ENCODE measurements at places on chromosomes 5 and 9.

GRCh38 chr5:42494414-42494813 lies 71.2 kb downstream of the GHR start:
- no peak for DNase-seq

DNA sequence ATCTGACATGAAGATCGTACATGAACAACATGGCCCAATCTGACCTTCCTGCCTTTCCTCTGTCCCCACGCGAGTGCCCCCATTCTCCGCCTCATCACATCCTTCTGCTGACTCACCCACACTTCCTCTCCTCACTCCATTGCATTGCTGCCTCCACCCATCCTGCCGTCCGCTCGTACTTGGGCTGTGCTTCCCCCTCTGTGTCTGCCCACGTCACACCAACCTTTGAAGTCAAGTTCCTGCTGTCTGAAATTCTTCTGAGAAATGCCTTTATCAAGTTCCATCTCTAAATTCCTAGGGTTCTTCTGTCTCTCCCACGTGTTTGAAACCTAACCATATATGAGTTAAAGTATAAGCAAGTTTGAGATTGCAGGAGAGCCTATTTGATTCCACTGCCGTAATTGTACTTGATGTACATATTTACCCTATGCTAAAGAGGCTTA lies 18.0 kb upstream of the STARD4 start:
- DNase-seq, result no peak

DNA sequence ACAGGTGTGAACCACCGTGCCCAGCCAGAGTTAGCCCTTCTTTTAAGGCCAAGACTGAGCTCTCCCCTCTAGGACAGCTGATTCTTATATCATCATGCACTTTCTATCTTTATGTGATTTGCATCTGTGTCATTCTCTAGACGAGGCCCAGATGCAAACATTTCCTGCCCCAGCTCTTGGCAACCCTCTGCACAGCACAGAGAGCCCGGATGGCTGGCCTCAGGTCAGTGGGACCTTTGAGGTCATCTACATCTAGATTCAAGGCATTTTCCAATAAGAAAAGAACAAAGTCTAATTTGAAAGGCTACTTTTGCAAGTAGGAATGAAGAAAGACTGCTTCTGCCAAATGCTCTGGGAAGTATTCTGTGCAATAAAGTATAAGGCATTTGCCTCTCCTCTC lies 109.0 kb upstream of the DAB2 start:
- DNase-seq, result no peak

DNA sequence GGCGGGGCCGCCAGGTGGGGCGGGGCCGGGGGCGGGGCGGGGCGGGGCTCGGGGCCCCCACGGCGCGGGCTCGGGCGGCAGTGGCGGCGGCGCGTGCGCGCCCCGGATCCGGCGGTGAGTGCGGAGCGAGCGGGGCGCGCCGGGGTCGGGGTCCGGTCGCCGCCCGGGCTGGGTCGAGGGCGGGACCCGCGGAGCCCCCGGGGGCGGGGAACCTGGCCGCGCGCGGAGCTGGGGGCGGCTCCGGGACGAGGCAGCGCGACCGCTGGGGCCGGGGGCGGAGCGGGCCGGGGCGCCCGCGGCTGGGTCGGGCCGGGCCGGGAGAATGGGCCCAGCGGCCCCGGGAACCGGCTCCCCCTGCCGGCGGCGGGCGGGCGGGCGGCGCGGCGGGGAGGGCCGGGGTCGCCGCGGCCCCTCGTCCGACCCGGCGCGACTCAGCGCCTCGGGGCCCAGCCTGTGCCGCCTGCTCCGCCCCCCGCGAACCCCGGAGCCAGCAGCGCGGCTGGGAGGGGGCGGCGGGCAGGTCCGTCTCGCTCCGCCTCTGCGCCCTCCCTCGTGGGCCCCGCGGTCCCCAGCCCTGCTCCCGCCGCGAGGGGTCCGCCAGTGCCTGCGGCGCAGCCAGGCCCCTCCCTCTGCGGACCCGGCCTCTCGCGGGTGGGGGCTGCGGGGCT lies 3.1 kb downstream of the EGFL7 start:
- no peak for DNase-seq

GRCh38 chr5:149419859-149420544 lies 40.9 kb upstream of the IL17B start:
- DNase-seq, result no peak

DNA sequence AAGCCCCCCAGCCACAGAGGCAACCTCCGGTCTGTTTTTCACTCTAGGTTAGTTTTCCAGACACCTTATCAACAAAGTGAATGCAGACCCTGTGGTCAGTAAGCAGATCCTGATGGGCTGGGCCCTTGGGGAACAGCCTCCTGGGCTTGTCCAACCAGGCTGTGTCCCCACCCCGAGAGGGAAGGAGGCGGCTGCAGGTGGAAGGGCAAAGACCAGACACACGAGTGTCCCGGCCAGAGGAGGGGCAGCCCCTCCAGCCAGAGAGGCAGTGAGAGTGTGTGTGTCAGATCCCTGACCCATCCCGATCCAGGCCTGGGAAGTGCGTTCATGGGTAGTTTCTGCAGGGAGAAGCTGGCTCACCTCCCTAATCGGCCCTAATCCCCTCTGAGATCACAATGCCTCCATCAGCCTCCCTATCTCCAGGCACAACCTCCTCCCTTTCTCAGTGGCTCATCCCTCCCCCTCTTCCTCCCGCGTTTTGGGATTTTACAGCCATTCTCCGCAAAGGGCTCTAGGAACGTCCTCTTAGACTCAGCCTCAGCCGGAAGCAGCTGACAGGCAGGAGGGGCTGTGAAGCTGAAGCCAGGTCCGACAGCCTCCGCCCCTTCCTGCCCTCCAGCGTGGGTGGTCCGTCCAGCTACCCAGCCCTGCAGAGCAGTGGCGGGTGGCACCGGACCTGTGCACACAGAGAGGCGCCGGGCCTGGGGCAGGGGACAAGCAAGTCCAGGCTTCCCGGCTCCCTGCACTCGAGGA lies 9.7 kb downstream of the SLC12A7 start:
- DNase-seq, result no peak

DNA sequence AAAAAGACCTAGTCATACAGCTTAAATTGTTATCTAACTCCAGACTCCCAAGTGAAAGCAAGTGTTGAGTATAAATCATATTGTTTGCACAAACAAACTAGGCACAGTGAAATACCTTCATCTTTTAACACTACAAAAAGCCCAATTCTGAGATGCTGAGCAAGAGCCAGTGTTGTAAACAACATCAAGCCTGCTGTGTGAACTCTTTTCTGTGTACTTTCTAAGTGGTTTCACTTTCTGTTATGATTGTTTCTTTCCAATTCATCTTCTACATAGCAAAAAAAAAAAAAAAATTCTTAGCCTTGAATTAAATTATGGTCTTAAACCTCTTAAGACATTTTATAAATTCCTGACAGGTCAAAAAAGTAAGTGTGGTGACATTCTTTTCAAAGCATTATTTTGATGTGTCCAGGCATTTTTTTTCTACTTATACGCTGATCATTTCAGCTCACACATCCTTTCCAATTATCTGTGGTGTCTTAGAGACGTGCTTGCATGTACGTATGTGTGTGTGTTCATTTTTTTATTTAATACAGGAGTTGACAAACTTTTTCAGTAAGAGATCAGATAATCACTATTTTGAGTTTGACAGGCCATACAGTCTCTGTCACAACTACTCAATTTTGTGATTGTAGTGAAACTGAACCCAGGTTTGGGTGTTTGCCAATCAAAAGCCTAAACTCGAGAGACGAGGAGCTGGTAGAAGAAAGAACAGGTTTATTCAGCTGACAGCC lies 556.1 kb downstream of the CDH9 start:
- DNase-seq, result no peak

GRCh38 chr9:136722969-136723356 lies 10.6 kb downstream of the DIPK1B start:
- DNase-seq, result no peak

DNA sequence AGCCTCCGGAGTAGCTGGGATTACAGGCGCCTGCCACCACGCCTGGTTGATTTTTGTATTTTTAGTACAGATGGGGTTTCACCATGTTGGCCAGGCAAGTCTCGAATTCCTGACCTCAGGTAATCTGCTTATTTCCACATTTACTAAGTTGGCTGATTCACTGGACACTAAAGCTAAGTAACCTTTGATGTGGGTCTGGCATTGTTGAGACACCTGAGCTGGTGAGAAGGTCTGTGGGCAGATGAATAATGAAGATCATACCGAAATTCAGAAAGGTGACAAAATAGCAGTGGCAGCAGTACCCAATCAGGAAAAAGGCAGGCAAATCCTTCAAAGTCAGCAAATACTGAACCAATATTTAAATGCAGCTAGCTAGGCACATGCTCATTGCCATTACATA lies 210.6 kb upstream of the ZNF608 start:
- no peak for DNase-seq

DNA sequence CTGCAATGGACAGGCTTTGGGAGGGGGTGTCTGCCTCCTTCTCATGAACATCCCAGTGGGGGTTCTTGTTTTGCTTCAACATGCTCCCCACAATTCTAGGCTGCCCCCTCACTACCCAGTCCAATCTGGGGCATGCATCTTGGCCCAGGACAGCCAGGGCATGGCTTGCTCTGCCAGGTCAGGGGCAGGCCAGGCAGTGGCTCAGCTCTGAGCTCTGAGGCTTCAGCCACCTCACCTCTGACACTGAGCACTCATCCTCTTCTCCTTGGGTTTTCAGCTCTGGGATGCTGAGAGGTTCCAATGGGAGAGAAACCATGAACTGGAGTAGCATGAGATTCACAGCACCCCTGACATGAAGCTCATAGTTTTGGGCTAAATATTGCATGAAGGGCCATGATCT lies 11.8 kb downstream of the SLC25A48 start:
- no peak for DNase-seq

DNA sequence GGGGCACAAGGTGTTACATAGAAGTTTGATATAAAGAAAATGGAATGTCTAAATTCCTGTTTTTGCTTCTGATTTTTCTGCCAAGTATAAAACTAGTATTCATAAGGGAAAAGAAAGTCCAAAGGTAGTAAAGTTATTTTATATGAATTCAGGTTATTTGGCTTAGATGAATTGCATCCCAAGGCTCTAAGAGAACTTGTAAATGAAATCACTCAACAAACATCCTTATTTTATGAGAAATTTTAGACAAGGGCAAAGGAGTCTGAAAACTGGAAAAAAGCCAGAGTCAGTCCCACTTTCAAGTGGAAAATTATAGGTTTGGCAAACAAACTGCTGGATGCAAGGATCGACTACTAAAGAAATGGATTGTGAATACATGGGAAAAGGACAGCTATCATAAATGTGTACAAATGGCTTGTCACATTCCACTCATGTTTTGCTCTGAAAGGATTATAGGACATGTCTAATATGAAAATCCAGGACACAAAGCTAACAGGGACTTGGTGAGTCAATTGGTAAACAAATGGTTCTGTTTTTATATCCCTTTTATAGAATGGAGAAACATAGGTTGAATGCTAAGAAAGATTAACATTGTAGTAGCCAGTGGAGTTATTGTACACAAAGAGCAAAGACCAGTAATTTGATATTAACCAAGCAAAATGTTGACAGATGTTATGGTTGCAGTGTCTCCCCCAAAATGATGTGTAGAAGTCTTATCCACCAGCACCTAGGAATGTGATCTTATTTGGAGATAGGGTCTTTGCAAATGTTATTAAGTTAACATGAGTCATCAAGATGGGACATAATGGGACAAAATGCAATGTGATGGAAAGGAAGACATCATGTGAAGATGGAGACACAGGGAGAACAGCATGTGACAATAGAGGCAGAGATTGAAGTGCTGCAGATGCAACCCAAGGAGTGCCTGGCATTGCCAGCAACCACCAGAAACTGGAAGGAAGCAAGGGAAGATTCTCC lies 495.7 kb downstream of the TLE1 start:
- no peak for DNase-seq

- DNase-seq, result no peak
These were observed 52.7 kb upstream of the UBTD2 start for GRCh38 chr5:172336264-172336663.

DNA sequence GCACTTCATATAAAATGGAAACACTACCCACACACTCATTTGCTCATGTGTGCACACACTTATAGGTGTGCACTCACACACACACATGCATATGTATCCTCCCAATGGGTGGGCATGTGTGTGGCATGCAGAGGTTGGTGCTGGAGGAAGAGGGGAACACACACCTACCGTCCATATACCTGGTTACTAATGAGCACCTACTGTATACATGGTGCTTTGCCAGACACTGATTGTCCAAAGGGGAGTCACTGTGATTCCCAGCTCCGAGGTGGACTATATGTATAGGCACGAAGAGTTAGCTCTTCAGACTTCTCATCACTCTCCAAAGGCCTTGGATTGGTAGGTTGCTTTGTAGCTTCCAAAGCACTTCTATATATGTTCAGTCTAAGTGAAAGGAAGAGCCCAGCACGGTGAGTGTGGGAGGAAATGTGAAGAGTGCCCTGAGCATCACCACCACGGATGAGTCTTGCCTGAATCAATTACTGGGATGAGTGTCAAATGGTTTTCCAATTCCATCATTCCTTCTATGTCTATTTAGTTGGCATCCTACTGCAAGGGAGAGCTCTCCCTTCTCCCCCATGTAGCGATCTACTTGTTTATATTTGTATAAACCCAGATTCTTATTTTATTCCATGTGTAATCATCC lies 12.6 kb upstream of the ERGIC1 start:
- DNase-seq, result no peak

DNA sequence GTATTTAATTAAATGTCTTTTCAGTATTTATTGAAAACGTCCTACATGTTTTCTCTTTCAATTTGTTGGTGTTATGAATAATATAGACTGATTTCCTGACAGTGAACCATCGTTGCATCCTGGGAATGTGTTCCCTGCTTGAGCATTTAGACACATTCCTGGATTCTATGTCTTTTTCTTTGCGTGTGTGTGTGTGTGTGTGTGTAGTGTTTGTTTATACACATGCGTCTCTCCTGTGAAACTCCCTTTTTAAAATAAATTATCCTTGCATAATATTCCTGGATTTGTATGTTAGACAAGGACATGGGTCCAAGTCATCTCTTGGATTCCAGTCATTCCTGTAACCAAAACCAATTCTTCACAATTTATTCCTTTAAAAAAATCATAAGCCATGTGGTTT lies 153.4 kb downstream of the HSPA4 start:
- DNase-seq, result no peak

- no peak for DNase-seq
These were observed 89.9 kb downstream of the DAB2IP start for GRCh38 chr9:121741228-121741918.

DNA sequence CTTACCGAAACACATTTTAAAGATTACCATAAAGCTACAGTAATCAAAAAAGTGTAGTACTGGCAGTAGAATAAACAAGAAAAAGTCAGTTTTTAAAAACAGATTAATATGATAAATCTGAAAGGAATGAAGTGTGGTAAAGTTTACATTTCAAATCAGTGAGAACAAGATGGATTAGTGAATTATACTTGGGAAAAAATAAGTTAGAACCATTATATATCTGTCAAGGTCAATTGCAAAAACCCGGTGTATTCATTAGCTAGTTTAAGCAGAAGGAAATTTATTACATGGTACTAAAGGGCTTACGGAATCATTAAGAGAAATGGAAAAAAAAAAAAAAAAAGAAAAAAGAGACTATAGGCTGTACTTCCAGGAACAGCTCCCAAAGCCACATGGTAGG lies 164.3 kb downstream of the MUSK start:
- no peak for DNase-seq

GRCh38 chr9:129416821-129417539 lies 203.9 kb downstream of the C9orf50 start:
- no peak for DNase-seq

- no peak for DNase-seq
These were observed 399.2 kb upstream of the KIF2A start for GRCh38 chr5:61906820-61907219.

All from cortex of kidney (tissue), 1 donor.